CD4-positive, alpha-beta T cell treated with Interleukin-21 for 1 hour (primary cell): ENCODE measurements at places on chromosomes 2 and 18.

DNA sequence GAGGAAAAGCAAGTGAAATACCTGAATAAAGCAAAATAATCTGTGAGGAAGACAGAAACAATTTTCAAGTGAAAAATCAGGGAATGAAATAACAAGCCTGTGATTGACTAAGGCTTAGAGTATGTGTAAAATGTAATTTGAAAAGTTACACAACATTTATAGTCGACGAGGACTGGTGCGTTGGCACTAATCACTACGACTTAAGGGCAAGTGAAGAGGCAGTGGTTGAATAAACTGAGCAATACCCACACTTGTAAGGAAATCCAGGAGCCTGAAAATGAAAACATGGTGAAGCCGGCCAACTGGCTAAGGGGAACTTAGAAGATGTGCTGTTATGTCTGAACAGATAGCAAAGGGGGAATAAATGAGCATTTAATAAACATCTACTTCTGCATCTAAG lies 13.4 kb downstream of the DOK1 start:
- DNase-seq: no peak

GRCh38 chr18:9001209-9001608 lies 101.3 kb upstream of the NDUFV2 start:
- no peak for DNase-seq

DNA sequence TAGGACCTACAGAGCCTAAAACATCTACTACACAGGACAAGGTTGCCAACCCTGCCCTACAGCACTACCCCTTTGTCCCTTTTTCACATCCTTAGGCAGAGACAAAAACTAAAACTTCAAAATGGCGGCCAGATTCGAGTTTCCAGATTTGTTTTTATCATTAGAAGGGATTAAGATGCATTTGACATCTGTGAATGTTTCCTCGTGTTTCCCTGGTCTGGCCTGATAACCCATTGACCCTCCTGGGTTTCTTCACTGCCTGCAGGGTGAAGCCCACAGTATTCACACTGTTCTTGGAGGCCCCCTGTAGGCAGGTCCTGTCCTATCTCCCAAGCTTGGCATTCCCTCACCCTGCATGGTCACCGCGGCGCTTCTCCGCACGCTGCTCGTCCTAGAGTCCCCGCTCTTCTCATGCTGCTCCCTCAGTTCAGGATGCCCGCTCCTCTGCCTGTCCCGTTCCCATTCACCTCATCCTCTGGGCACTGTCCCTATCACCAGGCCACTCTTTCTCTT lies 67.6 kb downstream of the TPGS2 start:
- DNase-seq: no peak

- DNase-seq: peak; percentile 18
These were observed 75.6 kb upstream of the UXS1 start for GRCh38 chr2:106269591-106270291.

GRCh38 chr2:239226677-239227581 lies 173.9 kb downstream of the HDAC4 start:
- DNase-seq: no peak

DNA sequence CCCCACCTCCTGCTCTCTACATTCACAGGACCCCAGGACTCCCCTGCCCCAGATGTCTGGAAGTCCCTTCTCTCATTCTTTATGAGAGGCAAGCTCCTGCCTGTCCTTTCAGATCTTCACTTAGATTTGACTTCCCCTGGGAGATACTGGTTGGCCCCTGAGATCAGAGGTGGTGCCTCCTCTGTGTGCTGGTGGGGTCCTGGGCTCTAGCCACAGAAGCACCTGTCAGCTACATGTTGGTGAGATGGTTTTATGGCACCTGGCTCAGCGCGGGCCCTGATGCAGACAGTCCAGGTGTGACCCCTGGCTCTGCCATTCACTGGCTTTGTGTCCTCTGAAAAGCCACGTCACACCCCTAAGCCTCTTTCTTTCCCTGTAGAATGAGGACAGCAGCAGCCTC lies 369.6 kb upstream of the ID2 start:
- DNase-seq: no peak
